WTC11 (cell line): ENCODE measurements at places on chromosomes 1 and 21.

- DNase-seq: no peak
Measured at GRCh38 chr1:228691211-228691610, 44.1 kb upstream of the RHOU start.

DNA sequence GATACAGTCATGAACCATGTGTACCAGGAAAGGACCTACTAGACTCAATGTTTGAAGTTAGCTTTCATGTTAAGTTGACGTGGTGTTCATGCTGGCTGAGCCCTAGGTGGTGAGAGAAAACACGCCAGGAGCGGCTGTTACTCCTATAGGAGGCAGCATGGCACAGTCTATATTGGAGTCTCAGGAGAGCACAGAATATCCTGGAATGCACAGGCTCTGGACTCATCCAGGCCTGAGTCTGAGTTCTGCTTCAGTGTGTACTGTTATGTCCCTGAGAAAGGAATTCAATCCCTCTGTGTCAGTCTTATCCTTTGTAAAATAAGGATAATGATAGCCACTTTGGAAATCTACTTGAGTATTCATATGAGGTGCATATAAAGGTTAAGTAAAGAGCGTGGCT is 41.2 kb downstream of the DPT start:
- DNase-seq: no peak

GRCh38 chr1:207309745-207310273 is 11.7 kb upstream of the CD55 start:
- no peak for DNase-seq

- DNase-seq: no peak
Measured at GRCh38 chr1:97814121-97814520, 106.7 kb downstream of the DPYD start.
